ENCODE measurements at places on chromosomes 3 and 15.
A peak's percentile ranks its signal among the peaks of the same experiment; 100 is the strongest.

GRCh38 chr3:133136114-133137041 is 98.2 kb downstream of the TMEM108 start:
- DNase-seq, result no peak

DNA sequence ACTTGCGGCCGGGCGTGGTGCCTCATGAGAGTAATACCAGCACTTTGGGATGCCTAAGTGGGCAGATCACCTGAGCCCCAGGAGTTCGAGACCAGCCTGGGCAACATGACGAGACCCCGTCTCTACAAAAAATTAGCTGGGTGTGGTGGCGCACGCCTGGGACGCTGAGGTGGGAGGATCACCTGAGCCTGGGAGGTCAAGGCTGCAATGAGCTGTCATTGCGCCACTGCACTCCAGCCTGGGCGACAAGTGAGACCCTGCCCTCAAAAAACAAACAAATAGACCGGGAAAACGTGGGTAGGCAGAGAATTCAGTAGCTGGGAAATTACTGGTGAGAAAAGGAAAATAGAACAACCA is 667 bp downstream of the UMPS start:
- no peak for DNase-seq

DNA sequence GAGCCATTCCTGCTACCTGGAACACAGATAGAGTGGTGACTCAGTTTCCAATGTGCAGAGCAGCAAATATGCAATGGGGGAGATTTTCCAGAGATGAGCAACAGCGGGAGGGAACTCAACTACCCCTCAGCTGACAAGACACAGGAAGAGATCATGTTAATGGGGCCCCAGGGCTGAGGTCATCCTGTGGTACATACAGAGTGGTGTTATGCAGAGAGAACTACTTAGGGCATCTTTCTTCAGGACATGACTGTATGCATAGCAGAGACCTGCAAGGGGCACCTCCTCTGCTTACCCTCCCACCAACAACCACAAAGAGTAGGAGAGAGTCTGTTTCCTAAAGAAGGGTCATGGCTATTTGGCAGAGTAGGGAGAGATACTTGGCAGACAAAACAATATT is 6.8 kb upstream of the TBC1D5 start:
- no peak for DNase-seq

DNA sequence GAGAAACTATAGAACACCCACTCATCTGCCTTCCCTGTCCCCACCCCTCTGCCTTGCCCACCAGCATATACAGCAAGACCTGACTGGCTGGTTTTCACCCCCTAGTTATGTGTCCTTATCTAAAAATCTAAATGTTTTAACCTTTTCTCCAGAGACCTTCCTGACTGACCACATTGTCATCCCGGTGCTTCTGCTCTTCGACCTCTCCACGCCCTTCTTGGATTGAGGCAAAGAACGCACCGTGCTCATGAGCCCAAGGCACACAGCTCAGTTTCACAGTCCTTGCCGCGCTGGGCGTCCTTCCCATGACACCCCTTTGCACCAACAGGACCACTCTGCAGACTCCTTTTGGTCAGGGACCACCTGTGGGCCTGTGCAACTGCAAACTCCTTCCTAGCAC is 62.7 kb downstream of the B3GNT5 start:
- DNase-seq, result no peak

GRCh38 chr3:140727886-140728285 is 50.0 kb downstream of the TRIM42 start:
- no peak for DNase-seq

GRCh38 chr3:181739628-181740027 is 27.9 kb downstream of the SOX2 start:
- no peak for DNase-seq

DNA sequence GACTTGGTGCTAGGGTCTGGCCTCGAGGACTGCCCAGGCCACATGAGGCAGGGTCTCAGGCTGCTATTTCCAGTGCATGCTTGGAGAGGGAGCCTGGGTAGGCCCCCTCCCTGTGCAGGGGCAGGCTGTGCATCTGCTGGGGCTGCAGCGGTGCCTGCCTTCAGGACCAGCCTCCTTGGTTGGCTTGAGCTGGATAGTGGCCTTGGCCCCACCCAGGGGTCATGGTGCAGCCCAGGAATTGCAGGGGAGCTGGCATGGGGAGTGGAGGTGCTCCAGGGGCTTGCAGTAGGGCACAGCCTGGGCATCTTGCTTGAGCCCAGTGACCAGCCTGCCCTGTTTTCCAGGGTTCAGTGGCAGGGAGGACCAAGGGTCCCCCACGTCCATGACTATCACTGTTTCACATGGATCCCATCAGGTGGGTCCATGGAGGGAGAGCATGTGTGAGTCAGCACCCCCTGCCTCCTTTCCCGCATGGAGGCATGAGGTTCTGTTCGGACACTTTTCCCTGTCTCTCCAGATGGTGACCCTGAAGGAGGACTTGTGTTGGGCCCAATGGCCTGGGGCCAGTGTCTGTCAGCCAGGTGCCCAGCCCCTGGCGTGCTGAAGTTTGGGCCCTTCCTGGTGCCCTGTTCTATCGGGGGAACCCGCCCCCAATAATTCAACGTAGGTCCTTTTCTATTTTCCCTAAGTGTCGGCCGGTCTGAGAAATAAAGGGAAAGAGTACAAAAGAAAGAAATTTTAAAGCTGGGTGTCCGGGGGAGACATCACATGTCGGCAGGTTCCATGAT is 218.6 kb downstream of the SNRPN start:
- no peak for DNase-seq

DNA sequence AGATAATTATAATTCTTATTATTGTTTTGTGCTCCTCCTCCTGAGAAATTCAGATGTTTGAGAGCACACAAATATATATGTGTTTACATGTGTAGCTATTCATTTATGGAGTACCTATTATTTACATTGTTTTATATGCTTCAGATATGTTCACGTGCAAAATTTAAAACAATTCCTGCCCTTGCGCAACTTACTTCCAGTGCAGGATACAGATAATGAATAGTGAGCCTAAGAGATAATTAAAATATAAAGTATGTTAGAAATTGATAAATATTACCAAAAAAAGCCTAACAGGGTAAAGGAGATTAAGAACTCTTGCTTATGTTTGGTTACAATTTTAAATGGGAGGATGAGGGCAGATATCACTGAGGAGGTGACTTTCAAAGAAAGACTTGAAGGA is 81.7 kb upstream of the DPH6 start:
- DNase-seq, result no peak

- no peak for DNase-seq
Observed at GRCh38 chr3:52774901-52775864, 2.2 kb upstream of the ITIH1 start.

GRCh38 chr15:70351391-70351790 is 253.7 kb upstream of the TLE3 start:
- DNase-seq, result no peak

DNA sequence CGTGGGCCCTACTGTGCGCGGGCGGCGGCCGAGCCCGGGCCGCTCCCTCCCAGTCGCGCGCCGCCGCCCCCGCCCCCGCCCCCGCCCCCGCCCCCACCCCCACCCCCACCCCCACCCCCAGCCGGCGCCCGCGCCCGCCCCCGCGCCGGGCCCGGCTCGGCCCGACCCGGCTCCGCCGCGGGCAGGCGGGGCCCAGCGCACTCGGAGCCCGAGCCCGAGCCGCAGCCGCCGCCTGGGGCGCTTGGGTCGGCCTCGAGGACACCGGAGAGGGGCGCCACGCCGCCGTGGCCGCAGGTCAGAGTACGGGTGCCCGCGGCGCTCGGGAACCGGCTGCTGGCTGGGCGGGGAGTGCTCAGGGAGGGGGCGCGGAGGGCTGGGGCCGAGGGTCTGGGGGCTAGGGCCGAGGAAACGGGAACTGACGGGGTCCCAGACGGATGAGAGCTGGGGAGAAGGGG is 1.1 kb upstream of the PPARG start:
- DNase-seq, result peak; percentile 34

GRCh38 chr3:97810779-97811390 is 10.9 kb upstream of the CRYBG3 start:
- no peak for DNase-seq

DNA sequence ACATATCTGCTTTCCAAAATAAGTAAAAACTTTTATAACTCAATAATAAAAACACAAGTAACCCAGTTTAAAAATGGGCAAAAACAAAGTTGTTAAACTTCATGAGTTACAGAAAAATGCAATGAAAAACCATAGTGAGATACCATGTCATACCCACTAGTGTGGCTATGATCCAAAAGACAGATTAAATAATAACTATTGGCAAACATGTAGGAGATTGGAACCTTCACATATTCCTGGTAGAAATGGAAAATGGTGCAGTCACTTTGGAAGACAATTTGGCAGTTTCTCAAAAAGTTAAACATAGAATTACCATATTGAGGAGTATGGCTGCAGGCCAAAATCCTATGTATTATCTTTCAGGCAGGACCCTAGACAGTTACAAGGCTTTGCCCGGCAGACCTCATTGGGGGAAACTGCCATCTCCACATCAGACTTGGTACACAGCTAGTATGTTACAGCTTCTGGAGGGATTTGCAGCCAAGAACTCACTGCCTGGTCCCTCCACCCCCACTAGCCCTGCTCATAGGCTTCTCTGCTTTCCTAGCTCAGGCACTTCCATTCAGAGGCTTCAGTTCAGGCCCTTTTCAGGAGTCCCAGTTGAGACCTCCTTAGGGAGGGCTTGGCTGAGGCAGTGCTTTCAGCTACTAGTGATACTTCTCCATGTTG is 147.8 kb downstream of the NEK10 start:
- DNase-seq, result peak; percentile 6

DNA sequence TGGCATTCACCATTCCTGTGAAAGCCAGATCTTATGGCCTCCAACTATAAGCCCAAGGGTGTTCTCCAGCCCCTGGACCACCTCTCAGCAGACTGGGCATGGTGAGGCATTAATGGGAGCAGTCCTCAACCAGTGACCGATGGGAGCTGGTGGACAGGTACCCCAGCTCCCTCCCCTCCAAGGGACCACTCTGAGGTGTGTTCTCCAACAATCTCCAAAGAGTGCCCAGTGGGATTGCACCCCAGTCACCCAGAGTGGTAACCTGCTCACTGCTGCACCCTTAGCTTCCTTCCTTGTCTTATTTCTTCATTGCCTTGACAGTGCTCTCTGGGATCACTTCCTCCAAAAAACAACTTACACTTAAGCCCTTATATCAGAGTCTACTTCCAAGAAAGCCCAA is 8.2 kb upstream of the ITGA11 start:
- no peak for DNase-seq

DNA sequence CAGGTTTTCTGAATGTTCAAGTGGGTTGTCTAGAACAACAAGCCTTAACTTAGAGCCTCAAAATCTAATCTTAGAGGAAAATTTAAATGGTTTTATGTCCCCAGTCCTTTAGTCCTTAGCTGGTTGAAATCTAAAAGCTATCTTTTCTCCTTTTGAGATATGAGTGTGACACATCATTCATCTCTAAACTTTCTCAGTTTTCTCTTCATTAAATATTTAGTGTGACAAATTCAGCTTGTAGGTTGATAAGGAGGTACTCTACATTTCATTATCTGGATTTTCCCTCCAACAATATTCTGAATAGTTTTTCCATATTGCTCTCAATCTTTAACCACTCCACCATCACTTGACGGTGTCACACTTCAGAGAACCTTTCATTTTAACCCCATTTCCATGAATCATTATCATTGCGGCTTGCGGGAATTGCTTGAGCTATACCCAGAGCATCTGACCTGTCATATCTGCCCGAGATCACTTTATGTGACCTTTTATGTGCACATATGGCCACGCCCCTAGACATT is 16.1 kb upstream of the ATP8B4 start:
- no peak for DNase-seq

DNA sequence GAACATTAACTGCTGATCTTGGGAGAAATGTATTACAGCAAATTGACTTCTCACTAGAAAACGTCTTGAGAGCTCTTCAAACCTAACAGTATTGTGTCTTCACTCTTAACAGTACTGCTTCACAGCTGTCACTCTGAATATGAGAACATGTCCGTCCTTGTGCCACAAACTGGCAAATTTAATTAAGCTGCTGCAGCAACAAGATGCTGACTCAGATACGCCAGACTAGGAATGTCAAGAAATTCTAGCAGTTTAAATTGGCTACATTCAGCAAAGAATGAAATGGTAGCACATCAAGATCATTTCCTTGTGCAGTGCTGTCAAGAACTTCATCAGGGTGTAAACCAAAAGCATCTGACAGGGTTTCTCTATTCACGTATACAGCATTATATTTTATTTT is 7.6 kb downstream of the ICE2 start:
- no peak for DNase-seq

All from tongue (tissue), 3 donors.